ENCODE measurements at places on chromosomes 11 and 22.

DNA sequence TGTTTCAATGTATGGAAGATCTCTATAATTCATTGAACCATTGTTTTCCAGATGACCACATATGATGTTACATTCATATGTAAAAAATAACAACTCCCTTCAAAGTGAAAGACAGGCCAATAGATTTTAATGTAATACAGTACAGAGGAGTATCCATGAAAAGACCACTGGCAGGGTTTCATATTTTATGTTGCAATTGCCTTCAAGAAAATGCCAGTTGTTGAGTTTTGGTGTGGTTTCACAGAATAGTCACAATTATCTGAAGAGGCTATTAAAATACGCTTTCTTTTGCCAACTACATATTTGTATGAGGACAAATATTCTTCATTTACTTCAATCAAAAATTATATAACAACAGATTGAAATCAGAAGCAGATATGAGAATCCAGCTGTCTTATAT is 14.3 kb downstream of the AMOTL1 start:
- no peak for DNase-seq

- DNase-seq = no peak
Observed at GRCh38 chr11:326592-326841, 5.9 kb upstream of the IFITM3 start.

GRCh38 chr11:27916541-27917100 is 191.3 kb downstream of the KIF18A start:
- DNase-seq = no peak

GRCh38 chr22:48968201-48968959 is 859.3 kb downstream of the BRD1 start:
- peak; percentile 2 for DNase-seq

- DNase-seq = no peak
Observed at GRCh38 chr22:32589007-32589406, 114.4 kb downstream of the FBXO7 start.

DNA sequence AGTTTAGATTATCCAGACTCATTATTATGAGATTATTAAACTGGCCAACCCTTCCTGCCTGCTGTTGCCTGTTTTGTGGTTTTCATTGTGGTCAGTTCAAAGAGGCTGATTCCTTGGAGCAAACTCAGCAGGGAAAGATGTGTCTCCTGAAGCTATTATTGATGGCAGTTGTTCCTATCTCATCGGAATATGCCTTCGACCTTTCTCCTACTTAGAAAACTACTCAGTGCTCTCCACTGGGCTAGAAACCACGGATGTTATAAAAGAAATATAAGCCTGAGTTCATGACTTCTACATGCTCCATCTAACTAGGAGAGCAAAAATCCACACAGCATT is 80.2 kb upstream of the NAV2 start:
- DNase-seq = no peak

- DNase-seq = no peak
Observed at GRCh38 chr11:8440649-8441048, 153.4 kb downstream of the STK33 start.

DNA sequence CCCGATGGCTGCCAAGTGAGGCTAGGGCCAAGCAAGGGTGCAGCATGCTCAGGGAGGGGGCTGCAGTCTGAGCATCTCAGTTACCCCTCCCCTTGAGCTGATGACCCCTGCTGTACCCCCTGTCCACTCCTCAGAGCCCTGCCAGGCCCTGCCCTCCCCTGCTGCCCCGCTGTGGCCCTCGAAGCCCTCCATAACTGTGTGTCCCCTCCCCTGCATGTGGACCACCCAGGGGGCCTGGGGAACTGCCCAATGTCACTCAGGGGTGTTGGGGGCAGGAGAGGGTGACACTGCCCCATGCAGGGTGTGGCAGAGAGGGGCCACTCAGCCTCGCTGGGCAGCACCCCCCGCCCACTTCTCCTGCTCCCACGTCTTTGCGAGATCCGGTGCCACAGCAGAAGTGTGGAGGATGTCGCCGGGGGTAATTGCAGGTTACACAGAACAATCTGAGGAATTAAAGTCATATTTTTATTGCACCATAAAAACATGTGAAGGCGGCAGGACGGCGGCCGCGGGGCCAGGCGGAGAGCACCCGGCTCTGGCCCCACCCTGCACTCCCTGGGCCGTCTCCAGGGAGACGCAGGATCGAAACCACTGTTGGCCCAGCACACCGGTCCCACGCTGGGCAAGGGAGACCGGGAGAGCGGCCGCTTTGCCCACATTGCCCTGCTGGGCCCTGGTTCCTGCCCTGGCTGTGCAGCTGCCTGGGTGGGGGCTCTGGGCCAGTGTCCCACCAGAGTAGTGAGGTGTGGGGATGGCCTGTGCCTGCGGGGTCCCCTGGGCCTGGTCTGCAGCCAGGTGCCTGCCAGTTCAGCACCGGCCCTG is 18.7 kb upstream of the GNB1L start:
- DNase-seq = no peak

DNA sequence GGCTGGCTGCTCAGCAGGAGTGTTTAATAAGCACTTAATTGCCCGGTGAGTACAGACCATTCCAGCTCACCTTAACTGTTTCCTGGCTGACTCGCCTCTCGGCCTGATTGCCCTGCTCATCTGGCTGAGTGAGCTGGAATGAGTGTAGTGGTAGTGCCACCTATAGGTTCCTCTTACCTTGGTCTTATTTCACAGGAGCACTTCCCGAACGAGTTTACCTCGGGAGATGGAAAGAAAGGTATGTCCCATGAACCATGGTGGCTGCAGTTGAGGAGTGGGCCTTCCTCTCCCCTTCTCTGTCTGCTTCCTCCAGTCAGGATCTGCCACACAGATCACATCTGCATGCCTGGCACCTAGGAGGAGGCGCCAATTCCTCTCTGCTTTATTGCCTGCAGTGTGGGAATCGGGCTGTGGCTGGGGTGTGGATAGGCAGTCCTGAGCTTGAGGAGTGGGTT is 26.7 kb downstream of the UPB1 start:
- DNase-seq = no peak

- no peak for DNase-seq
Observed at GRCh38 chr11:67704524-67704923, 30.1 kb upstream of the ALDH3B2 start.

- DNase-seq = no peak
Observed at GRCh38 chr22:48099251-48099650, 1336.8 kb downstream of the TBC1D22A start.

GRCh38 chr11:94828088-94828487 is 59.9 kb downstream of the AMOTL1 start:
- no peak for DNase-seq

DNA sequence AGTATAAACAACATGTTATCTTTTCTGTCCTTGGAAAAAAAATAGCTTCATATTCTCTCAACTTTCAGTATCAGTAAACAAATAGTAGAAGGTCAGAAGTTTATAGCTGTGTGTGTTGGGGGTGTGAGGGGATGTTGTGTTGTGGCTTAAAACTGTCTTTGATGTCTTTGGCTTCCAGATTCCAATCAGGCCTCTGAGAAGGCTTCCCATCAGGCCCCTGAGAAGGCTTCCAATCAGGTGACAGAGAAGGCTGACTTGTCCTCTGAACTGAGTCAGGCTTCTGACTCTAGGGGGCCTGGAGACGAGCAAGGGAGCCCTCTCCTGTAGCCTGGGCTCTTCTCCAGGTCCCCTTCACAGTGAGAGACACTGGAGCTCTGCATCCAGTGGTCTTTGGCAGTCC is 9.3 kb downstream of the MTFP1 start:
- DNase-seq = no peak

- no peak for DNase-seq
Observed at GRCh38 chr22:37309211-37310074, 27.1 kb downstream of the CYTH4 start.

GRCh38 chr22:39851606-39852315 is 41.8 kb downstream of the ENTHD1 start:
- no peak for DNase-seq

- no peak for DNase-seq
Observed at GRCh38 chr11:108632041-108632704, 32.7 kb upstream of the DDX10 start.

DNA sequence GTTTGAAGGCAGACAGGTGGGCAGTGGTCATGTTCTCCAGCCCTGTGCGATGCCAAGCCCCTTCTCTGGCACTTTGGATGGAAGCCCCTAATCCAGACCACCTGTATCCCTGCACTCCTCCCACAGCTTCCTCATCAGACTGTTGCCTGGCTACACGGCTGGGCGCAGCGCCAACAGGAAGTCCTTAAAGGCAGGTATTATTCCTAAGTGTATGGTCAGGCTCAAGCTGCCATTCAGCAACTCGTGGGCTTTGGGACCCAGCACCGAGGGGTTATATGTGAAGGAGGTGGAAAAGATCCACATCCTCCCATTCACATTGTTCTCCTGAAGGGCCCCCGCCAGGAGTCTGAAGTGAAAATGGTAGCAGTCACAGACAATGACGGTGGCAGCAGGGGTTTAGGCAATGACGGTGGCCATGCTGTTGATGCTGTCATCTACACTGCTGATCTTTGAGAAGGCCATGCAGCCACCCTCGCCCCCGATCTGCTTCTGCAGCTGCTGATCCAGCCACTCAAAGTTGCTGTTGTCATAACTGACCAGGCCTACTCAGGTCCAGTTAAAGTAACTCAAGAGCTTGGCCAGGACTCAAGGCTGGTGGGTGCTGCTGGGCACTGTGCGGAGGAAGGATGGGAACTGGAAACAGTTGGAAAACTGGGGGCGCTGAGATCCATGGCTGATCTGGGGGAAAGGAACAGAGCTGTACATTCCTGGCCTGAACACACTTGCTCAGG is 27.7 kb downstream of the OR6Q1 start:
- no peak for DNase-seq

DNA sequence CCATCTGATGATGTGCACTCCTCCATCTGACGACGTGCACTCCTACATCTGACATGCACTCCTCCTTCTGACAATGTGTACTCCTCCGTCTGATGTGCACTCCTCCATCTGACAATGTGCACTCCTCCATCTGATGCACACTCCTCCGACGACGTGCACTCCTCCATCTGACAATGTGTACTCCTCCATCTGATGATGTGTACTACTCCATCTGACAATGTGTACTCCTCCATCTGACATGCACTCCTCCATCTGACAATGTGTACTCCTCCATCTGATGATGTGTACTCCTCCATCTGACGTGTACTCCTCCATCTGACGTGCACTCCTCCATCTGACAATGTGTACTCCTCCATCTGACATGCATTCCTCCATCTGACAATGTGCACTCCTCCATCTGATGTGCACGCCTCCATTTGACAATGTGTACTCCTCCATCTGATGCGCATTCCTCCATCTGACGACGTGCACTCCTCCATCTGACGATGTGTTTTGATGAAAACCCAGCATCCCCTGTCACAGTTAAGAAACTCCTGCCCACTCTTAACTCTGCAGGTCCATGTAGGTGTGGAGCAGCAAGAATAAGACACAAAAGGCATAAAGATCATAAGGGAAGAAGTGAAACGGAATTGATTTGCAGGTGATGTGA is 9.7 kb upstream of the IL17REL start:
- no peak for DNase-seq

GRCh38 chr11:68373189-68373814 is 60.9 kb downstream of the LRP5 start:
- DNase-seq = no peak

DNA sequence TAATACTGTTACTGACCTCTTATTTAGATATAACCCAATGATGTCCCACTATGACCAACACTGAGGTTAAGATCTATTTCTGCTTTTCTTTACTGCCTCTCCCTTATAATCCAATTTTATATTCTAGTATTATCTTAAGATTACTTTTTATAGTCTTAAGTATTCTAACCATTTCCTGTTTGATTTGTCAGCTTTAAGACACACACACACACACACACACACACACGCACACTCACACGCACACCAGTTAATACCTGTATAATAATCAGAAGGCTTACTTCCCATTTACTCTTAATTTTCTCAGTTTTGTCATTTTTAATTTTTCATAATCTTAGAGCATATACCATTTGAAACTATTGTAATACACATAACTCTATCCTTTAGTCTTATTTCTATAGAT is 226.0 kb upstream of the C11orf87 start:
- no peak for DNase-seq

DNA sequence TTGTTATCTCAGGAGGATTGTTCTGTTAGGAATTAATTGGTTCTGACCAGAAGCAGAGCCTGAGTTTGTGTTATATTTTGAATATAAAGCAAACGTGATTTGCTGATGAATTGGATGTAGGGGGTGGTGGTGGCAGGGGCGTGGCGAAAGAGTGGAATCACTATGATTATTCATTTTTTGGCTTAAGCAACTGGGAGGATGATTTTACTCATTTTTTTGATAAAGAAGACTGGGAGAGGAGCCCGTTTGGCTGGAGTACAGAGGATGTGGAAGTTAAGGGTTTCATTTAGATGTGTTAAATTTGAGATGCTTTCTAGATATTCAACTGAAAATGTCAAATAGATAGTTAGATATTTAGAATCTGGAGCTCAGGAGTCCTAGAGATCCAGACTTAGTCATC is 83.4 kb upstream of the MYO18B start:
- DNase-seq = no peak

GRCh38 chr11:124801014-124801413 is 808 bp upstream of the MSANTD2 start:
- no peak for DNase-seq

DNA sequence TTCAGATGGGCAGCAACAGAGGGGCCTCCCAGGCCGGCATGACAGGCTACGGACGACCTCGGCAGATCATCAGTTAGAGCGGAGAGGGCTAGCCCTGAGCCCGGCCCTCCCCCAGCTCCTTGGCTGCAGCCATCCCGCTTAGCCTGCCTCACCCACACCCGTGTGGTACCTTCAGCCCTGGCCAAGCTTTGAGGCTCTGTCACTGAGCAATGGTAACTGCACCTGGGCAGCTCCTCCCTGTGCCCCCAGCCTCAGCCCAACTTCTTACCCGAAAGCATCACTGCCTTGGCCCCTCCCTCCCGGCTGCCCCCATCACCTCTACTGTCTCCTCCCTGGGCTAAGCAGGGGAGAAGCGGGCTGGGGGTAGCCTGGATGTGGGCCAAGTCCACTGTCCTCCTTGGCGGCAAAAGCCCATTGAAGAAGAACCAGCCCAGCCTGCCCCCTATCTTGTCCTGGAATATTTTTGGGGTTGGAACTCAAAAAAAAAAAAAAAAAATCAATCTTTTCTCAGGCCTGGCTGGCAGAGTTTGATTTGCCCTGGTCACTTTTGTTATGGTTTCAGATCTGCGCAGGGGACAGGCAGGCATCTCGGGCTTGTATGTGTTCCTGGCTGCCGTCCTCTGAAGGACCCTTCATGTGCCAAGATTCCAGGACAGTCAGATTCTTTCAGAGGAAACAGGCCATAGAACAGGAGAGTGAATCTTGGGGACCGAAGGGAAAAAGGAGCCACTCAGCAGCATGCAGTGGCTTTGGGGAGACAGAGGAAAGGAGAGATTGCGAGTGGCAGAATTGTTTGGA is 5.3 kb downstream of the TAGLN start:
- DNase-seq = no peak

- DNase-seq = no peak
Observed at GRCh38 chr11:130873761-130874160, 42.5 kb downstream of the SNX19 start.

- DNase-seq = no peak
Observed at GRCh38 chr11:4546878-4547277, 1.9 kb downstream of the OR52M1 start.

DNA sequence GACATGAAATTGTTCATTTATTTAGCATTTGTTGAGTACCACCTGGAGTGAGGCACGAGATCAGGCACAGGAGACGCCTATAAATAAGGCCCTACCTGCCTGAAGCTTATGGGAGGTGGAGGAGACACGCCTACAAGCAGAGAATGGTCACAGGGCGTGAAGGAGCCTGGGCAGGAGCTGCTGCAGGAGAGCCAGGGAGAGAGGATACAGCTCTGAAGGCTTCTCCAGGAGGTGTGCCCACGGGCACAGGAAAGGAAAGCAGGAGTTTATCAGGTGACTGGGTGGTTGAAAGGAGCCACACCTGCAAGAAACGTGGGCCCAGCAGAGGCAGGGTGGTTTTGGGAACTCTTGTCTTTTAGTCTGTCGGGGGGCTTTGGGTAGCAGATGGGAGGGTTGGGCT is 70.3 kb downstream of the BMAL1 start:
- no peak for DNase-seq

All from stimulated activated CD4-positive, alpha-beta T cell treated with anti-CD3 and anti-CD28 coated beads, Interleukin-1b, Interleukin-23, amount 100 ng/mL, for 24 hours (primary cell).